ENCODE measurements at places on chromosomes 2 and 18.

- no peak for DNase-seq
Observed at GRCh38 chr2:212945526-212945925, 205.9 kb downstream of the IKZF2 start.

DNA sequence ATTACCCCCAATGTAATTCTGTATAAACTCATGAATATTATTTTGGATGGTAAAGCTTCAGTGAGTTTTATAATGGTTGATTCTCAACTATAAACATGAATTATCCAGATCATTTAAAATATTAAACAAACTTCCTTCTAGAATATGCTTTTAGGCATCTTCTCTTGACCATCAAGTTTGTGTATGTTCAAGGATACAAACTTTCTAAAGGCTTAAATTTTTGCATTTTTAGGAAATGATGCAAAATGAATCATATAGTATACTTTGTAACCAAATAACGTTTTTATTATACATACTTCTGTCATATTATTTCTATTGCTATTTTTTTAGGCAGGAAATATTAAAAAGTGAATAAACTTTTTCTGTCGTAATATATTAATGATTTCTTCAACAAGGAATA, 62.8 kb downstream of the OSBPL6 start:
- no peak for DNase-seq

DNA sequence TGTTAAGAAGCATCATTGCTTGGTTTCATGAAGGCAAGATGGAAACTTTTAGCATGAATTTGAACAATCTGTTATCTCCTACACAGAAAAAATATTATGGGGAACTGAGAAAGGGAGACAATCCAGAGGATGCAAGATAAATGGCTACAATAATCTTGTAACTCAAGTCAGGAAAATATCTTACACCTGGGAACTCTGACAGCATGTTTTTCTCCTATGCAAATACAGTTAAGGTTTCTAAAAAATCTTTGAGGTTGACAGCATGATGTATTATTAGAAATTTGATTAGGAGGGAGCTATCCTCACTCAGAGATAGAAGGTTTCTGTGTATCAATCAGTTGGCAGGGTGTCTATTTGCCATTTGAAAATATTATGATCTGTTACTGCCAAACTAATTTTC, 75.6 kb downstream of the GPD2 start:
- no peak for DNase-seq

DNA sequence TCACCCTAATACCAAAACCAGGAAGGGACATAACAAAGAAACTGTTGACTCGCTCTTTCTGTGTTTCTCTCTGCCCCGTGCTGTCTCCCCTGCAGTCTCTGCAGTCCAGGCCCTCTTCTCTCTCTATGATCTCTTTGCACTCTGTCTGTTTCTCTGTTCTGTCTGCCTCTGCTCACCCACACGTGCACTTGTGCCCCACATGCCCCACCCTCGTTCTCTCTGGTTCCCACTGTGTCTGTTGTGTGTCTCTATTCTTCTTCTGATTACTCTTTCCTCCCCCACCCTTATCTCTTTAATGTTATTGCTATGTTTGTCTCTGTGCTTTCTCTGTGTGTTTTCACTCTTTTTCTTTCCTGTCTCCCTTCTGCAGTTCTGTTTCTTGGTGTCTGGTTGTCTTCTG, 54.0 kb downstream of the NAT8 start:
- DNase-seq, result no peak

GRCh38 chr2:92072461-92073035, 2798.7 kb upstream of the TEKT4 start:
- DNase-seq, result no peak

DNA sequence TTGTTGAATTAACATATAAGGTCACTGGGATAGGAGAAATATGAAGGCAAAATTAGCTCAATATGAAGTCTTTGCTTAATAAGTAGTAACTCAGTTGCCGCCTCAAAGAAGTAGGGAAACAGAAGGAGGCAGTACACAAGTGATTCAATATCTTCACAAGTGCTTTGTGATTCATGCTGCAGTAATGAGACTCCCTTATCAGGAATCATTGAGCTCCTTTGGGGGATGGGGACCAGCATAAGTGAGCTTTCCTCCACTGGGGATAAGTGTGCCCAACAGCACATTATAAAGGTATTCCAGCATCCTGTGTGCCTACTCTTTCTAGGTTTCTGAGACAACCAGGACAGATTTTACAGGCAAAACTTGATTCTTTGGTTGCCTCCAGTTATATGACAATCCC, 323.4 kb upstream of the UBE2E3 start:
- DNase-seq, result peak; percentile 95

- no peak for DNase-seq
Observed at GRCh38 chr2:13335862-13336535, 619.3 kb downstream of the TRIB2 start.

- no peak for DNase-seq
Observed at GRCh38 chr18:54787616-54788015, 40.7 kb upstream of the RAB27B start.

GRCh38 chr18:2715990-2716389, 60.5 kb downstream of the SMCHD1 start:
- no peak for DNase-seq

DNA sequence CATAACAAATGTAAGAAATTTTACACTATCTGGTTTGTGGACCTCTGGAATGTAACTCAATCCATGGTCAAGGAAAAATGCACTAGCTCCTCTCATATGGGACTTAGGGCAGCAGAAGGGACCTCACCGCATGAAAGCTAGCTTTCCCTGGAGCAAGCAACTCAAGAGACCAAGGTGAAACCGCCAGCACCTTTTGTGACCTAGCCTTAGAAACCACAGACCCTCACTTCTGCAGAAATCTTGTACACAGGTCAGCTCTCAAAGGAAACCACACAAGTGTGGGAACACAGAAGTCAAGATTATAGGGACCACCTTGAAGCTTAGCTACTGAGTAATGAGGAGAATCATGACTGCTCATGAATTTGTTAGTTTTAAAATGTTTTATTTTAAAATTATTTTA, 222.5 kb downstream of the DLGAP1 start:
- DNase-seq, result no peak

Data from NCI-H226 (cell line).